ENCODE measurements at places on chromosomes 2 and 18.

DNA sequence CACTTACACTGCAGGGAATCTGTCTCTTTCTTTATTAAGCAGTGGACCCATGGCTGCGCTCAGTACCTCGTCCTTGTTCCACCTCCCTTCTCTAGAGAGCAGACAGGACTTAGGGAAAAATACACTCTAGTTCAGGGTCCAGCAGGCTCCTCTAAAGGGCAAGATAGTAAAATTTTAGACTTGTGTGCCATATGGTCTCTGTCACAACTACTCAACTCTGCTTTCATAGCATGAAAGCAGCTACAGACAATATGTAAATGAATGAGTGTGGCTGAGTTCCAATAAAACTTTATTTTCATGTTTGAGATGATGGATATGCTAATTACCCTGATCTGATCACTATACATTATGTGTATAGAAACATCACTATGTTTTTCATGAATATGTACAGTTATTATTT, 163.1 kb downstream of the BABAM2 start:
- no peak for DNase-seq

- DNase-seq: no peak
These were observed 52.4 kb upstream of the AGPS start for GRCh38 chr2:177340158-177340557.

GRCh38 chr18:3248658-3249359, 1.2 kb downstream of the MYL12A start:
- no peak for DNase-seq

GRCh38 chr2:227035711-227036367, 128.2 kb downstream of the COL4A4 start:
- DNase-seq: no peak

DNA sequence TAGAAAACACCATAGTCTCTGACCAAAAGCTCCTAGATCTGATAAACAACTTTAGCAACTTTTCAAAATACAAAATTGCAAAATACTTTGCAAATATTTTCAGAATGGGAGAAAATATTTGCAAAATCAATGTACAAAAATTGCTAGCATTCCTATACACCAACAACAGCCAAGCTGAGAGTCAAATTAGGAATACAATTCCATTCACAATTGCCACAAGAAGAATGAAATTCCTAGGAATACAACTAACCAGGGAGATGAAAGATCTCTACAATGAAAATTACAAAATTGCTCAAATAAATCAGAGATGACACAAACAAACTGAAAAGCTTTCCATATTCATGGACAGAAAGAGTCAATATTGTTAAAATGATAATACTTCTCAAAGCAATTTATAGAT, 327.0 kb upstream of the ZC3H15 start:
- DNase-seq: no peak

GRCh38 chr2:6309415-6310255, 556.1 kb downstream of the CMPK2 start:
- DNase-seq: no peak

- DNase-seq: no peak
These were observed 625.0 kb downstream of the TMEM182 start for GRCh38 chr2:103386872-103387271.

DNA sequence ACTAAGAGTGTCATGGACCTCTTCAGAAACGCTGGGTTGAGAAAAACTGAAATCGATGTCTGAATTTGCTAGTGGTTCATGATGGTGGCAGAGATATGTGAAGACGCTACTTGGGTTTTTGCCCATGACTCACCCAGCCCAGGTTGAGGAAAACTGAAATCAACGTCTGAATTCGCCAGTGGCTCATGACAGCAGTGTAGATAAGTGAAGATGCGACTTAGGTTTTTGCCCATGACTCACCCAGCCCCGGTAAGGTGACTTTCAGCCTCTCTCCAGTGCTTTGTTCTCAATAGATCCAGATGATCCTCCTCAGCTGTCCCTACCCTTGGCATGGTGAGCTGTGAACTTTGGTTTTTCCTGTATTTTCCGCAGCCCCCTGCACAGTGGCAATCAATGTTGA, 105.3 kb upstream of the SIX3 start:
- no peak for DNase-seq

DNA sequence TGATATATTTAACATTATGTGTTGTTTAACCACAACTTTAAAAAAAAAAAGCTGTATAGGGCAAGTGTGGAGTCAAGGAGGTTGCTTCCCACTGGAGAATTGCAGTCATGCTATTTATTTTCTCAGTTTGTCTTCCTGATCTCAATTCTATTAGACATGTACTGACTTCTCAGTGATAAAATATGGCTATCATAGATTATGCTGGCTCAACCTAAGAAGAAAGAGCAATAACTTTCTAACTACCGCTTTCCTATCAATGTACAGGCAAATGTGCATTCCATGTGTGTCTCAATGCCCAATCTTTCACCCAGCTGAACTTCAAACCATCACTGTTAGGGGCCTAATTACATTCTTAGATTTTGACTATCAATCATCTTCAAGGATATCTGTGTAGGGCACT, 201.4 kb downstream of the CTNNA2 start:
- DNase-seq: no peak

- no peak for DNase-seq
These were observed 116.0 kb downstream of the ZEB2 start for GRCh38 chr2:144403933-144404332.

DNA sequence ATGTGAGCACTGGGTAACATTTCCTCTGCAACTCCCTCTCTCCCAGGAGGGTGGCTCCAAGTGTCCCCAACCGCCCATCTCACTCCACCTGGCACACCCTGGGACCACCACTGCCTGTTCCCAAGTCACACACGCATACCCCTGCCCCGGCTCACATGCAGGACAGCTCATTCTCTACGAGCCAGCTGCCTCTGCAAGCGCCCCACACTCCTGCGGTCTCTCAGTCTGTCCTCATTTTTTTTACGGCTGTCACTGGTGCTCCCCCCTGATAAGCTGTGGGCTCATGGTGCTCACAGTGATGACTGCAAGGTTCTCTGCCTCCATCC, 30.8 kb downstream of the AFG3L2 start:
- DNase-seq: no peak

- no peak for DNase-seq
These were observed 126.4 kb downstream of the KCTD1 start for GRCh38 chr18:26421931-26422330.

GRCh38 chr2:26989156-26989555, 18.7 kb downstream of the MAPRE3 start:
- DNase-seq: no peak

- no peak for DNase-seq
These were observed 24.1 kb downstream of the SLC25A52 start for GRCh38 chr18:31736630-31737029.

GRCh38 chr2:122639711-122640110, 884.3 kb downstream of the TSN start:
- DNase-seq: no peak

DNA sequence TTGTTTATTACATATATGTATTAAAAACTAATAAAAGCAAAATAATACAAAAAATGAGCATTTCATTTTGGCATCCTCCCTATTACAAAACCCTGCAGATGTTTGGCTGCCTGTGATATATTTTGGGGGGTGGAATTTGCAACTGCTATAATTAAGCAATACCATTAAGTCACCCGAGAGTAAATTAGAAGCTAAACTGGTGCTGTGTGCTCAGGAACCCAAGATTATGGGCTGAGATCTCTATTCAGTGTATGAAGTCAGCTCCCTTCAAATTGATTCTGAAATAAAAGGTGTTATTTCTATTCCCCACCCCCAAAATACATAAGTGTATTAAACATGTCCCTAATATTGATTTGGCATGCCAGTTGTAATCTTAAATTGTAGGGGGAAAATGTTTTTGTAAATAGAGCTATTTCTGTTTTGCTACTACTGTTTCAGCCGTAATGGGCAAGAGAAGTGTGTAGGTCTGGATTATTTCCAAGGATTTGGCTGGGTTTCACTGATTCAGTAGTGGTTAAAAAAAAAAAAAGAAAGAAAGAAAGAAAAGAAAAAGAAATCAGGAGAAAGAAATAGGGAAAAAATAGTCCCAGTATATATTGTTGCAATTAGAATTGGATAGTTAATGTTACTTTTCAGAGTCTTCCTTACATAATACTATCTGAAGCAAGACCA, 110.9 kb downstream of the SS18 start:
- no peak for DNase-seq

DNA sequence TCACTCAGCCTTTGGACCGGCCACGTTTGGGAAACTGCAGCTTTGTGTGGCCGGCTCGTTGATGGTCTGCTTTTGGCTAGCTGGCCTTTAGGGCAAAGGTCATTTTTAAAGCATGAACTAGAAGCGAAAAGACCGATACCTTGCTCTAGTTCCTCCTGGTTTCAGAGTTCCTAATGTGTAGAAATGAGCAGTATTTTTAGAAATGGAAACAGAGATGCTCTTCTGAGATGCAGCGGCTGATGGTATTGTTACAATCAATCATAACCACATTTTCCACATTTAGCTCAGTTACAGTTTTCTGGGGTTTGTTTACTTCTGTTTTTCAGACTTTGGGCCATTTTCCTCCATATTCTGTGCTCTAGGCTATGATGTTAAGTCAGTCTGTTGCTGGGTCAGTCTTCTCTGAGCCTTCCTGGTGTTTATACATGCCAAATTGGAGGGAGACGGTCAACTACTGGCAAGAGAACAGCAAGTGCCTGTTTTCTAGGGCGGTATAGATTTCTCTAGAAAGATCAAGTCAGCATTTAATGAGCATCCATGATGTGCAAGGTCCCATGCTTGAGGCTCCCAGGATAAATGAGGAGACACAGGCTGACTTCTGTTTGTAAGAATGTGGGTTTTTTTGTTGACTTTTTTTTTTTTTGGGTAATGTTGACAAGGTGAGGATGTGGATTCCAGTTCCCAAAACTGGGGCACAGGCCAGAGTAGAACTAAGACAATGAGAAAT, 28.0 kb downstream of the RNF144A start:
- DNase-seq: no peak

GRCh38 chr2:241489088-241489487, 19.3 kb downstream of the STK25 start:
- DNase-seq: no peak

DNA sequence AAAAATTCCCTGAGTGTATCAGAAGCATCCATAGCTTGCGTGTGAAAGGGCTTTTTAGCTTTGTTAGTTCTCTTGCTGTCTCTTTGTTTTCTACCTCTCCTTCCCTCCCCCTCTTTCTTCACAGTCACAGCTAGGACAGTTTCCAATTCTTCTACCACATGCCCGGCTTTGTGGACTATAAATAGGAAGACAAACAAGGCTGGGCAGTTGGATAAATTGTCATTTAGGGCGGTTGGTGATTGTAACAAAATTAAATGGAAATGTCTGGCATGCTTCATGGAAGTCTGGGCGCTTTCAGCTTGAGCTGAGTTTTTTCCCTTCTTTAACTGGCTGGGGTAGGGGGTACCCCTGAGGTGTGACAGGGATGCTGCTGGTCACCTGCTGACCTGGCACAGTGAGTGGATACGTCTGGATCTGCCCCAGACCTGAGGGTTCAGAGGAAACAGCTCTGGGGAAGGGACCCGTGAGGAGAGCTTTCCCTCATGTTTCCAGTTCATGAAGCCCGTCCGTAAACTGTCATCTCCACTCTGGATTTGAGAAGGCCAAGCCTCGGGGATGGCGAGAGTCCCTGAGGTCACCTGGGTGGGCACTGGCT, 29.0 kb upstream of the GIGYF2 start:
- no peak for DNase-seq

GRCh38 chr2:29811378-29811777, 110.0 kb downstream of the ALK start:
- no peak for DNase-seq

- no peak for DNase-seq
These were observed 177.8 kb upstream of the EPAS1 start for GRCh38 chr2:46119453-46119852.

- DNase-seq: no peak
These were observed 1.4 kb downstream of the AAK1 start for GRCh38 chr2:69641887-69642708.

- no peak for DNase-seq
These were observed 12.7 kb upstream of the FZD5 start for GRCh38 chr2:207782238-207783030.

GRCh38 chr2:179036353-179036905, 13.5 kb downstream of the CCDC141 start:
- no peak for DNase-seq

GRCh38 chr2:120568975-120569268, 166.7 kb upstream of the GLI2 start:
- no peak for DNase-seq

DNA sequence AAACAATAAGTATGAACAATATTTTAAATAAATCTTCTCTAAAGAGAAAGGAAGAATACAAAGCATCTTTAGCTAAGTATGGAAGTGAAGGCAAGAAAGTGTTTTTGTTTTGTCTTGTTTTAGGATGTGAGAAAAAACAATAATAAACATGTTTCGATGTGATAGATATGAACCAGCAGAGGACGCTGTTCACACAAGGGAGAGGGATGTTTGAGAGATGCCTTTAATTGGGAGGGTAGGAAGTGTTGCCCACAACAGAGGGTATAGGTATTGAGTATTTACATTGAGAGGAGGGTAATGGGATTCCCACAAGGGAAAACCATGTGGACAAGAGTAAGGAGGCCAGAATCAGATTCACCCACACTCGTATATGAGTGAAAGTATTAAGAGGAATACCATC, 55.1 kb downstream of the CDH19 start:
- no peak for DNase-seq

- DNase-seq: no peak
These were observed 284.1 kb downstream of the SLC4A3 start for GRCh38 chr2:219911541-219911940.

GRCh38 chr18:69898241-69898861, 49.3 kb downstream of the CD226 start:
- no peak for DNase-seq

DNA sequence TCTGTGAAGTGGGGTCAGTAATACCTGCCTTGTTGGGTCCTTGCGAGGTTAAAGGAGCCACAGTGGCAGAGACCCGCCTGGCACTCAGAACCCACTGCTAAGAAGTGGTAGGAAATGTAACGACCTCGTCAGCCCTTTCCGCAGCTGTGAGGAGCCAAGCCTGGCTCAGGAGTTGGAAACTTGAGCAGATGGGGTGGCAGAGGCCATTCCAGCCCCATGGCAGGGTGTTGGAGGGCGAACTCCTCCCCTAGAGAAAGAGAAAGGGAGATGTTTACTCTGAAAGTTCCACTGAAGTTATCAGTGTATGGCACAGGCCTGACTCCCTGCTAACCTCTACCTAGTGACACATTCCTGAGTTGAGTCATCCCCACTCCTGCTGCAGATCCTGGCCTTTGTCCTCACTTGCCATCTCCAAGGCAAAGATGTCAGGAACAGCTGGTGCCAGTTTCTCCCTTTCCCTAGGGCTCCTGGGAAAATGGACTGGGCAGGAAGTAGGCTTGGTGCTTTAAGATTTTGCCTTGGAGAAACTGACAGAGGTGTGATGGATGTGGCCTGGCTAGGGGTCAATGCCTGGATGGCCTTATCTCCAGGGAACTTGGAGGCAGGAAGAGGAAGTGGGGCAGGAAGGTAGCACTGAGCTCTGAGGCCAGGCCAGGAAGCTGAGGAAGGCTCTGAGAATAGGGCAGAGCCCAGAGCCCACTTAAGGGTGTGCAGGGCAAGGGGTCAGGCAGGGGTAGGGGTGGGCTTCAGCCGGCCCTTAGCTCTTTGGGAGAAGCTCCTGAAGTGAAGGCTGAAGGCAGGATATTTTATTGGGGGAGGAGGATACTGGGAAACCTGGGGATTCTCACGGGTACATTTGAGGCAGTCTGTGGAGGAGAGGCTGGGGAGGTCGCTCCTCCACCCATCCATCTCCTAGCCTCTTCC, 888 bp downstream of the VAMP5 start:
- DNase-seq: no peak
